ENCODE measurements at places on chromosomes 1 and 21.

DNA sequence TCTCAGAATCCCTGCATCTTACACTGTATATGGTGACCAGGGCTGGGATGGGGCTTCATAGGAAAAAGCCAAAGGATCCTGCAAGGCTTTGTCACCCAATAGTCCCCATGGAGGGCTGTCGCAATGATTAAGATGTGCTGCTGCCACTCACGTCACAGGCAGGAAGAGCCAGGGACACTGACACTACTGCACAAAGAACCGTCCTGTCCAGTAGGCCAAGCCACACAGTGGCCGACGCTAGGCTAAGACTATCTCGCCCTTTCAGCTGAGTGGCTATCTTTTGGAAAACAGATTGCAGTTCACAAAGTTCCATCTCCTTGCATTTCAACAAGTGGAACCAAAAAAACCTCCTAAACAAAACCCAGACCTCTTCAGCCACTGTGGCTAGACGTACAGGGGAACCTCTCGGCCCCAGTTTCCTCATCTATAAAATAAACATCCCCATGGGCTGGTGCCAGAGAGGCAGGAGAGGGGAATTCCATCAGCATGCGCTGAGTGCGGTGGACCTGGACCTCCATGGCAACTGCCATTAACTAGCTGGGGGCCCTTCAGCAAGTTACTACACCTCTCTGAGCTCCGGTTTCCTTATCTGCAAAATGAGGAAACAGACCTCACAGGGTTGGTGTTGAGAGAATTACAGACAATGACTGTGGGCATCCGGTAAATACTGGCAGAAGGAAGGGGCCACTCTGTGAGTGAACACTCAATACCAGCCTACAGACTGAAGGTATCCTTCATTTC lies 8.7 kb downstream of the CAPZB start:
- no peak for DNase-seq

GRCh38 chr1:59696421-59697115 lies 118.2 kb upstream of the HOOK1 start:
- no peak for DNase-seq

- no peak for DNase-seq
These were observed 39.9 kb upstream of the KRTAP19-8 start for GRCh38 chr21:31078216-31078615.

GRCh38 chr1:30697571-30698376 lies 25.6 kb downstream of the MATN1 start:
- DNase-seq = no peak

- no peak for DNase-seq
These were observed 2.1 kb downstream of the NIPAL3 start for GRCh38 chr1:24417681-24418080.

DNA sequence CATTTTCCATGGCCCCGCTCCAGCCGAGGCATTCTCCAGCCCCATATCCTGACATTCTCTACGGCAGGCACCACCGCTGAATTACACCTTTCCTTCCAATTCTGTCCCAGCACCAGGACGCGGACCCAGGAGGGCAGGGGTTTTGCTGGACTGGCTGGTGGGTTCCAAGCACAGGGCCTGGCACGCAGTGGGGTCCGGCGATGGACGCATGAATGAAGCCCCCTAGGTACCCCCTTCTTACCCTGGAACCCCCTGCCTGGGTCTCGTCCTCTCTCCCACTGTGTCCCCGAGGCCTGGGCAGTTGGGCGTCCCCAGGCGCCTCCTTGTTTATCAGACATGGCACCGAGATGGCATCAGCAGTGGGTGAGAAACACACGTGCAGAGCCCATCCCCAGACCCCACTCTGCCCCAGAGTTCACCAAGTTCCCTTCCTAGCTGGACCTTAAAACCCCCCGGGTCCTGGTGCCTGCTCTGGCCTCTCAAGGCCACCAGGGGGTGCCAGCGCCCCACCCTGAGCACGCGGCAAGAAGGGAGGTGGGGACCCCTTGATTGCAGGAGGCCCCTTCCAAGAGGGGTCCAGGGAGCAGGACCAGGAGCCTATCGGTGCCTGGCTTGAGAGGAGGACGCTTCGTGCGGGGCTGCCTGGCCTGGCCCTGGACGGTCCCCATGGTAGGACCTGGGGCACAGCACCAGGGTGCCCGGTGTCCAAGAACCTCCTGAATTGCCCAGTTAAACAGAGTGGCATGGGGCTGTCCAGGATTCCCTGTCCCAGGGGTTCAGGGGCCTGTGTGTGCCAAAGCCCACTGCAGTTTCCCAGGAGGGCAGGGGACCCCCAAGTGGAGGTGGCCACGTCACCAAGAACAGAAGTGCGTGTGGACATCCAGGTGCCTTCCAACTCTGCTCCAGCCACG lies 46.1 kb downstream of the MEGF6 start:
- no peak for DNase-seq

GRCh38 chr1:89746424-89747149 lies 74.2 kb upstream of the LRRC8D start:
- DNase-seq = no peak

DNA sequence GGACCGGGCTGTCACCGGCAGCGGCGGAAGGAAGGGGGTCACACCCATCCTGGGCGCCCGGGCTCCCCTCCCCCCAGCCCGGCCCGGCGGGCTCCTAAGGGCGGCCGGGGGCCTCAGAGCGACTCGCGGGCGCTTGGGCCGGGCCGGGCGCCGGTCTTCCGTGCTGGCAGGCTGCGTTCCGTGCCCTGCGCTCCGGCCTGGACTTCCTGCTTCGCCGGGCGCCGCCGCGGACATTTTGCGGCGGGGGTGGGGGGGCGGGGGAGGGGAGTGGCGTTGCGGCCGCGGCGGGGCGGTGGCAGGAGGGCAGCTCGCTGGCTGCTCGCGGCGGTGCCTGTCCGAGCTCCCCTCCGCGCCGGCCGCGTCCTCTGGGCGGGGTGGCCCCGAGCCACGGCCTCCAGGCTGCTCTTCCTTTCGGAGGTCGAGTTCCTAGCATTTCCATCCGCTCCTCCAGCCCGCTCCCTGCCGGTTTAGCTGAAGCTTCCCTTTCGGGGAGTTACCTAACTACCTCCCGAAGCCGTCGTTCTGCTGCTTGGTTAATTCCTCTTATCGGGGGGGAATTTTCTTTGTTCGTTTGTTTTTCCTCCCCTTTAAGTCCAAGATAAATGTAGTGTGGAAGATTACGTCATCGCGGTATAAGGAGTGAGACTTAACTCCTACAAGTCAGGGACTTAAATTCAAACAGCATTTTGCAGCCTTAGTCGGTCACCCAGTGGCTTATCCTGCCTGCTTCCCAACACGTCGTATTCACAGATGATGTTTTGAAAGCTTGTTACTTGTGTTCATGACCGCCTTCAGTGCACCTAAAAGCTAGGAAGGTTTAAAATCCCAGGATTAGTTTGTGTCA lies 730 bp downstream of the CDC42 start:
- DNase-seq = no peak

GRCh38 chr1:238658763-238659162 lies 727.6 kb upstream of the CHRM3 start:
- no peak for DNase-seq

- no peak for DNase-seq
These were observed 155.8 kb downstream of the TRIM33 start for GRCh38 chr1:114355240-114355639.

GRCh38 chr1:245156736-245157505 lies 2.1 kb downstream of the KIF26B start:
- DNase-seq = no peak

- no peak for DNase-seq
These were observed 1.1 kb downstream of the VANGL2 start for GRCh38 chr1:160401487-160401805.

- no peak for DNase-seq
These were observed 32.8 kb downstream of the COQ8A start for GRCh38 chr1:226972931-226973330.

DNA sequence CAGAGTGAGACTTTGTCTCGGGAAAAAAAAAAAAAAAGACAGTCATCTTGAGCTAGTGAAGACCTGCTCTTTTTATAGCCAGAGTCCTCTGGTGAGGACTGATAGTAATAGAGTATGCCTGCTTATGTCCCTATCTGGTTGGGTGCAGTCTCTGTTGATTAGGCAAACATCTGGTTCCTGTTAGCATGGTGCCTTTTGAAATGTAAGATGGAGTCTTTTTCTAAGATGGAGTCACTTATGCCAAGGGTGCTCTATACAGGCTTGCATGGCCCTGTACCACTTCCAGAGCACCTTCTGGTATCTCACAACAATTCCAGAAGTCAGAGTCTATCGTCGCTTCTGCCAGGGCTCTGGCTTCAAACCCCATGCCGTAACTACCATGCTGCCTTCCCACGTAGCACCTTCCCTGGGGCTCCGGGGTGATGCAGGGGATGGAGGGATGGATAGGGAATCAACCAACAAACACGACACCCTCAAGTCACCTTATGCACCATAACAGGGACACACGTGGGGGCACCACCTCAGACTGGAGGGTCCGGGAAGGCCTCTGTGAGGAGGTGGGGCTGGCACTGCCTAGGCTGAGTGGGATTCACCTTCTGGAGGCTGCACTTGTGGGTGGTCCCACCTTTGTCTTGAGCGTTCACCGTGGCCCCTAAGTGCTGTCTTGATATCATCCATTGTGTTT lies 11.6 kb upstream of the PADI6 start:
- DNase-seq = no peak

DNA sequence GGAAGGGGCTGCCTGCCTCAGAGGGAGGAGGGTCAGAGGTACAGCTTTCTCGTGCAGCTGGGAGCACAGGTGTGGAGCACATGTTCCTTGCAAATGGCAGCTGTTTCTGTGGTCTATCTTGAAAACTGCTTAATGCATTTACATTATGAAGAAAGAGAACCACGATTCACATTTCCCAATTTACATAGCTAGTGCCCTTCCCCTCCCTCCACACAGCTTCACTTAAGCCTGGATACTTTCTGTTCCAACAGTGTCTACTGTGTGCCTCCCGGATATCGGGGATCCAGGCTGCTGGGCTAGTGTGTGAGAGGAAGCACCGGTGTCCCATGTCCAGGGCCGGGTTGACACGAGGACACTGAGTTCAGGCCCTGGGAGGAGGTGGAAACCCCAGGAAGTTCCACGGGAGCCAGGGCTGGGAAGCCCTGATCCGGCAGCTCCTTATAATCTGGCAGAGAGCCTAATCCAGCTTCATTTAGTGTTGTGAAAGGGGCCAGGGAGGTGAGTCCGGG lies 31.6 kb downstream of the TMCC2 start:
- DNase-seq = no peak

DNA sequence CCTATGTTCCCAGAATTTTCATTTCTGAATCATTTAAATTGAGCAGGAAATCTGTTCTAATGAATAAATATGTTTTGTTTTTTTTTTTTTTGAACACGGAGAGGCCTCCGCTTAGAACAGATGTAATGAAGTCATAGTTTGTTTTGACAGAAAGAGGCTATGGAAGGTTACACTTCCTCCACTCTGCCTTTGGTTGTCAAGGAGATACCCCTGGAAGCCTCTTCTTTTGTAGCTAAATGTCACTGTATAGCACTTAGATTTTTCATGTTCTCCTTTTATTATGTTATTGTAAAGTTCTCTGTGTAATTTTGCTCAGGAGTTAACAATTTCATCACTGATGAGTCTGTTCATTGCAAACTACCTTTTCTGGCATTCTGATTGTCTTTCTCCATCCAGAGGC lies 22.7 kb upstream of the GNG12 start:
- no peak for DNase-seq

GRCh38 chr1:5571438-5571837 lies 420.8 kb downstream of the NPHP4 start:
- DNase-seq = no peak

DNA sequence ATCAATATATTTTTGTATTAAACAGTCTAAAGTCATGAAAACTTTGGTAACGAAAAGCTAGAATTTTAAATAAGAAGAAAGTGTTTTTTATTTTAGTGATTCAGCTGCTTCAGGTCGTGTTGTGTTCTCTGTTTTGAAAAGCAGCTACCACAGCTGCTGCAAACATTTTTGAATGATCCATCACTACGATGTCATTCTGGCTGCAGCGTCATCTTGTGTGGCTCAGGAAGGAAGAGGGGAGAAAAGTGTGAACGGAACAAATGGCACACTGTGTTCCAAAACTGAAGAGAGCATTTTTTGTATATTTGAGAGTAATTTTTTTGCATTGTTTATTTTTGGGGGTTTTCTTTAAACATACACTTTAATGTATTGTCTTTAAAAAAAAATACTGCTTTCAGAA lies 323.0 kb upstream of the ADGRL2 start:
- no peak for DNase-seq

DNA sequence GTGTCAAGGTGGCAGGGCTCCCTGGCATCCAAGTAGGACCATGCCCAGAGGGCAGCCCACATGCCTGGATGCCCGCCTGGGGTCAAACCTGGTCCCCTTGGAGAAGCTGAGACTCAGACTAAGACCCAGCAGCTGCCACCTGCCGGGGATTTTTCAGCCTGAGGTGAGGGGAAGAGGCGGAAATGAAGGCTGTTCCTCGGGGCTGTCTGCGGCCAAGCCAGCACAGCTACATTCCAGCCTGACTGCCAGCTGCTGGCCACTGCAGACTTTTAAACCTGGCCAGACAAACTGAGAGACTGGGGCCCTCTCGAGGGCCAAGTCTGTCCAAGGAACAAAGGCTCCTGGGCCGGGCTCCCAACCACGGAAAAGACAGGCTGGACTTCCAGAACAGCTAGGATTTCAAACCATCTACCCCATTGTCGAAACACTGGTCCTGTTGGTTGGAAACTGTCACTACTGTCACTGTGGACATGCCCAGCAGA lies 21.9 kb upstream of the PLEKHG5 start:
- DNase-seq = no peak

DNA sequence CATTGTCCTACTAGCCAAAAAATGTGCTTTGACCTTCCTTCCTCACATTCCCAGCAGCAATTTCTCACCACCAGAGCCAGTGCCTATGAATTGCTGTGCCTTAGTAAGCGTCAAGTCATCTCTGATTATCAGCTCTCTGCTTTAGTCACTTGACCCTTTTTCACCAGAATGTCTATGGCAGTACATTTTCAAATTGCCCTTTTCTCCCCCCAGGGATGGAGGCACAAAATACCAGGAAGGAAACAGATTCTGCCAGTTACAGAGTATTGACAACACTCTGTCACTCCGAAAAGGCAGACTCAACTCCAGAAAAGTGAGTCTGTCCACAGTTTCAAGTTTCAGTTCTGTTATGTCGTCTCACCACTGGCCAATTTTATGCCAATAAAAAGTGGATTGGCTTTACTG lies 167.4 kb downstream of the TNFSF18 start:
- no peak for DNase-seq

DNA sequence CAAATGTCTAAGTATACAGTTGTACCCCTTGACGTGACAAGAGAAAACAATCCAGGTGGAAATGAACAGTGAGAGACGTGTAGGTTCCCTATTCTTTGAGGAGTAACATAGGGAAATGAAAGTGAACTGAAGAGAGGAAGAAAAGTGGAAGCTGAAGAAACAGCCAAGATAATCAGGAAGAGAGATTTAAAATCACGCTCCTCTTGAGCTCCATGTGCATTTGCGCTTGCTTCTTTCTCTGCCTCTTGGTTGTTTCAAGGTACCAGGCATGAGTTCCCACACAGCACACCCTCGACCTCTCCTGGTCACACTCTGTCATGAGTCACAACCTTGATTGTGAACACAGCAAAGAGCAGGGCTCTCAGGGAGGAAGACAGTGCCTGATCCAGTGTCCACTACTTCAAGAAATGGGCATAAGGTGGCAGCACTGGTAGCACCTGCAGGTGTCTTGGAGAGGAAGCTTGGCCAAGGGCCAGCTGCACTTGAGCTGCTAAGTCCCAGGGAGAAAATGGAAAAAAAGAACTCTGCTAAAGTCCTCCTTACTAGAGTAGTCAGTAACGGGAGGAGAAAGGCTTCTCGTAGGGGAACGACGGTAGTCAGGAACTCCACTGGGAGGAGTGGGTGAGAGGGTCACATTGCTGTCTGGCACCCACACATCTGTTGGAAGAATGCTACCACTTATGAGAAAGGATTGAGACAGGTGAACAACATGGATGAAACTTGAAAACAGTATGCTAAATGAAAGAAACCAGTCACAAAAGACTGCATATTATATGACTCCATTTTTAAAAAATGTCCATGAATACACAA lies 18.3 kb upstream of the ARID1A start:
- DNase-seq = no peak
